ENCODE measurements at places on chromosomes 13 and 19.

DNA sequence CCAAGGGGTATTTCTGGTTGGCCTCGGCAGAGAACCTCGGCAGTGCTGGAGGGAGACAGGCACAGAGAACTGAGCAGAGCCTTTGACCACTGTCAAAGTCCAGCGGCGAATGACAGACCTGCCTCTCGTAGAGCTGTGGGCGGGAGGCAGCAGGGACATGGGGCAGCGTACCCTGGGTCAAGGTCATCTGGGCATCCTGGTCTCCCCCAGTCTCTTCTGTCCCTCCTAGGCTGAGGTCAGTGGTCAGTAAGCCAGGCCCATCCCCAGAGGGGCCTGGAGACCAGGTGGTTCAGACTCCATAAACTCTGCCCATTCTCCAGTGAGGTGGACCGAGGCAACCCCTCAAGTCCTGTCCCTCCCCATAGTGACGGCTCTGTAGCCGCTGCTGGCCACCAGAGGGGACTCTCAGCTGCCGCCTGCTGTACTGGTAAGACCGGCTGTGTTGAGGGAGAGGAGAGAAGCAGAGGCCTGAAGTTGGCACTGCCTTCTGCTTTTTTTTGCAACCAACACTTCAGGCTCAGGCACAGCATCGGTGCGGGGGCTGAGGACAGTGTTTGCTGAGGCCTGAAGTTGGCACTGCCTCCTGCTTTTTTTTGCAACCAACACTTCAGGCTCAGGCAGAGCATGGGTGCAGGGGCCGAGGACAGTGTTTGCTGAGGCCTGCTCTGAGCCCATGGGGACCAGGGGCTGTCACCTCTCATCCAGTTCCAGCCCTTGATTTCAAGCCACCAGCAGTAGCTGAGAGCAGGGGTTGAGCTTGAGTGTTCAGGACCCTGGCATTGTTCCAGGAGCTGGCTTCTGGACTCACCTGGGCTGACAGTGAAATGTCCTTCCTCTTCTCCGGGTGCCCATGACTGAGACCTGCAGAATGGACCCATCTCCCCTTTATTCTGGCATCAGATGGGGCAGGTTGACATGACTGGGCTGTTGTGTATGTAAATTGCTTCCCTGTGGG lies at the start of gene PGLYRP2:
Gene PGLYRP2, minus strand, starts transcription at position 111 of the 955 bp plus-strand sequence. CDS start 130 bp downstream, outside the sequence.
- DNase-seq, result no peak

GRCh38 chr13:93023929-93024328 lies 202.7 kb upstream of the GPC6 start:
- DNase-seq, result no peak

DNA sequence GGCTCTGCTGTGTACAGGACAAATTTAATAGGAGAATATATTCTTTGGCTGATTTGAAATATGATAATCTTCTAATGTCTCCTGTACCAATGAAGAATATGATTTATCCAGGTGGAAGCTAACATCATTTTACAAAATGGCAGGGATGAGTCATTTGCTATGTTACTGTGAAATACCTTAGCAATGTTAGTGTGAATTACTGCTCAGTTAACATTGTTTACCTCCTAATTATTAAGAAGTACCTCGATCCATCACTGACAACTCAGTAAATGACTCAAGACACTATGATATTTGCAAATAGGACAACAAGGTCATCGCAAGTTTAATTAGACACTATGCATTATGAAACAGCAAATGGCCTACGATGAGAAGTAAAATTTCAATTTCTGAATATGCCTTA lies 309.1 kb upstream of the EDNRB start:
- DNase-seq, result no peak

DNA sequence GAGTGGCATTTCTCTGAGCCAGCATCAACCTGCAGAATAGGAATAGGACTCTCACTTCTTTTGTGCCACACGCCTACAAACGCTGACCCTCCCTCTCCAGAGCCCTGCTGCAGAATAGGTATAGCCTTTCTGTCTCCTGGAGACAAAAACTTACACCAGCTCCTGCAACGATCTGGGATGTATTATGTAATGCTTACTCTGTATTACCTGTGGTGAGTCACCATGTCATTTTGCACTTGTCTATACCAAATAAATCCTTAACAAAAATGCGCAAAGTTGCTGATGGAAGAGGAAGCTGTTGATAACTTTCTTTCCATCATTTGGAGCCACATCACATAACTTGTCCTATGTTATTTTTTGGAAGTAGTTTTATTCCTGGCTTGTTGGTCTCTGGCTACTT lies 155.8 kb upstream of the FNDC3A start:
- DNase-seq, result no peak

- DNase-seq, result no peak
Observed at GRCh38 chr13:50809133-50810090, 34.1 kb downstream of the DLEU7 start.

DNA sequence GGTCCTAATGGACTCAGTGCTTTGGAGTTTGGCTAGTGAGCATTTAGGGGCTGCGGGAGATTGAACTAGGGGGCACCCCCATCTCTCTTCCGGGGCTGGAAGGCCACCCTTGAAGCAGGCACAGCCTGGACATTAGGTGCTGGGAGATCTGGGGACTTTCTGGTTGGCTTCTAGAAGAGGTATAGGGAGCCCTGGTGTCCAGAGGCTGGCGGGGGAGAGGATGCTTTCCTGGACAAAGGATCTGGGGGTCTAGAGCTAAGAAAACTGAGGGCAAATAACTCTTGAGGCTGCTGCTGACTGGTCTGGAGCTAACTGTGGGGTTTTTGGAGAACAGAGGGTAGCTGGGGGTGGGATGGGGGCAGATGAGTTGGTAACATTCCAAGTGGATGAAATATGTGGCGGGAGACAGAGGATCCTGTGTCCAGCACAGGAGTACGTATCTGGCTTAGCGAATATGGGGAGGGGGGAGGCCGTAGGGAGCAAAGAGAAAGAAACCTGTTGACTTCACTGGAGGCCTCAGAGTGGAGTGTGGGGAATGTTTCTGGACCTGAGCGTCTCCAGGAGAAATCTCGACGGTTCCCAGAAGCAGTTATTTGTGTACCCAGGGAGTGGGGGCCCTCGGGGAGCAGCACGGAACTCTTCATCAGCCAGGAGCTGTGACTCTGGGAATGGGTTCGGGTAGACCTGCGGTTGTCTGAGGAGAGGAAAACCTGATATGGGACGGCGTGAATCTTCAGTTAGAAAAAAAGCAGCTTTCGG lies 1.4 kb downstream of the HNRNPUL1 start:
- DNase-seq, result no peak

- DNase-seq, result no peak
Observed at GRCh38 chr13:84994582-84994981, 804.6 kb downstream of the SLITRK6 start.

- DNase-seq, result no peak
Observed at GRCh38 chr13:49053215-49053614, 77.5 kb downstream of the FNDC3A start.

DNA sequence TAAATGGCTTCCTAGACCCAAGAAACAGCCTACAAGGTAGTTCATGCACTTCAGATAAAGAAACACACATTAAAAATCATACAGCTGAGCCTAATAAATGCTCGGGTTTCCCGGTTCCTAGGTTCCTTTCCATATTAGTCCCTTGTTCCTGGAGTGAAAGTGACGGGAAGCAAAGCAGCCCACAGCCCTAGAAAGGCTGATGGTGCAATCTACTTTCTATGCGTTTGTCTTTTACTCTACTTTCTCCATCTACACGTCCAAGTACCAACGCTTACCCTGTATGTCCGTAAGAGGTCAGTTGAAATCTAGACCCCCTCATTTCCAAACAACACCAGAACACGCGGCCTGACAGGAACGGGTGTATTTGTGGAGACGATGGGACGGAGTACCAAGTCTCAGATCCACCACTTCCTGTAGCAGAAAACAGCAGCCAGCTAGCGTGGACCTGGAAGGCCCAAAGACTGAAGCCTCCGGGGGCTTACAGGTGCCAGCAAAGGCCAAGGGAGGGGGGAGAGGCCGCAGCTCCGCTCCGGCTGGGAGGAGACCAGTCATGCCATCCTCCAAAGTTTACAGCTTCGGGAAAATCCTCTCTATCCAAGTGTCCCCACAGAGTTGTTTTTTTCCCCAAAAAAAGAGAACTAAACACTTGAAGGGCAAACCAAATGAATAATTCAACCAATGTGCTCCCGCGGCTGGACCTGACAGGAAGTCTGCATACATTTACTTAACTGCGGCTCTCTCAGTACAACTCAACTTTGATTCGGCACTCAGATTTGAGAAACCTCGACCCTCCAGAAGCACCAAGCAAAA lies 34.1 kb downstream of the STK24 start:
- no peak for DNase-seq

- no peak for DNase-seq
Observed at GRCh38 chr13:49240017-49240416, 7.7 kb upstream of the CDADC1 start.

GRCh38 chr13:114161644-114162532 lies 17.2 kb upstream of the CFAP97D2 start:
- DNase-seq, result no peak

DNA sequence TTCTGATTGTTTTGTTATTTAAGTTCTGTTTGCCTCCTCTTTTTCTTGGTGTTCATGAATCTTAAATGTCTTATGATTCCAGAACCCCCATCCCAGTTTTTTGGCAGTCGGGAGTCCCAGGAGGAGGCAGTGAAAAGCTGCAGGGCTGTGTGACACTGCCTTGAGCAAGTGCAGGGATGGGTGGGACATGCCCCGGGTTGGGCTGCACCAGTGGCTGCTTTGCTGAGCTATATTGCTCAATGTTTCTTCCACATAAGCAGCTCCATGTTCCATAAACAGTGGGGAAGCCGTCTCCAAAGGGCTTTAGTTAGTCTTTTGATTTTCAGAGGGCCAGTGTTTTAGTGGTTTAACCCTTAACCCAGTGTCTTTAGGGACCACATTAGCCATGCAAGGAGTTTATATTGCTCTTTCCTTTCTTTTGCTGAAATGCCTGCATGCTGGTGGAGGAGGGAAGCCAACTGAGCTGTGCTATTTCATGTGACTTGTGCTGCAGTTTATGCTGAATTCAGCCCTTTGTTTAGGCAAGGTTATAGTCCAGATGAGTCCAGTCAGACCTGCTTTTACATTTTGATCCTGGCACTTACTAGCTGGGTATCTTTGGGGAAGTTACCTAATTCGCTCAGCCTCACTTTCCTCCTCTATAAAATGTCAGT lies 13.1 kb downstream of the ATP8A2 start:
- no peak for DNase-seq

GRCh38 chr13:51907040-51907732 lies 45.4 kb downstream of the CCDC70 start:
- no peak for DNase-seq

- no peak for DNase-seq
Observed at GRCh38 chr13:41649659-41650058, 192.3 kb downstream of the RGCC start.

GRCh38 chr13:48094404-48094780 lies 512 bp downstream of the MED4 start:
- DNase-seq, result no peak

GRCh38 chr13:24668955-24669582 lies 11.1 kb upstream of the ATP12A start:
- no peak for DNase-seq

DNA sequence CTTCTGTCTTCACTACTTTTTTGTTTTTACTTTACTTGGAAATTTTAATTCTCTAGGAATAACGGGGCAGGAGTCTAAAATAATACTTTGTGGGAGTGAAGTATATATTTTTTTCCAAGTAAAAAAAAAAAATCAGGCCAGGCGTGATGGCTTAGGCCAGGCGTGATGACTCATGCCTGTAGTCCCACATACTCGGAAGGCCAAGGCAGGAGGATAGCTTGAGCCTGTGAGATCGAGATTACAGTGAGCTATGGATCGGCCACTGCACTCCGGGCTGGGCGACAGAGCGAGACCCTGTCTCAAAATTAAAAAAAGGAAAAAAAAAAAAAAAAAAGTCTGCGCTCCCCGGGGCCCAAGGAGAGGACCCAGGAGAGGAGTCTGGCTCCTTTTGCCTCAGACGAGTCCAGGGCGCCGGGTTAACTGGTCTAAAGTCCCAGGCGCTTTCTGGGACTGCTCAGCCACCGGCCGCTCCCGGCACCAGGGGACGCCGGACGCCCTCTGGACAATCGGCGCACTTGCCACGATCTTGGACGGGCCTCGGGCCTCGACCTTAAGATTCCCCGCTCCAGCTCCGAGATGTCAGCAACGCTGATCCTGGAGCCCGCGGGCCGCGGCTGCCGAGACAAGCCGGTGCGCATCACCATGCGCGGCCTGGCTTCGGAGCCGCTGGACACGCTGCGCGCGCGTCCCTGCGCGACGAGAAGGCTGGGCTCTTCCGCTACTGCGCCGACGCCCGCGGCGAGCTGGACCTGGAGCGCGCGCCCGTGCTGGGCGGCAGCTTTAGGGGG lies 2.7 kb upstream of the ZFP82 start:
- no peak for DNase-seq

GRCh38 chr13:113763254-113763653 lies 4.2 kb downstream of the TMEM255B start:
- DNase-seq, result no peak

DNA sequence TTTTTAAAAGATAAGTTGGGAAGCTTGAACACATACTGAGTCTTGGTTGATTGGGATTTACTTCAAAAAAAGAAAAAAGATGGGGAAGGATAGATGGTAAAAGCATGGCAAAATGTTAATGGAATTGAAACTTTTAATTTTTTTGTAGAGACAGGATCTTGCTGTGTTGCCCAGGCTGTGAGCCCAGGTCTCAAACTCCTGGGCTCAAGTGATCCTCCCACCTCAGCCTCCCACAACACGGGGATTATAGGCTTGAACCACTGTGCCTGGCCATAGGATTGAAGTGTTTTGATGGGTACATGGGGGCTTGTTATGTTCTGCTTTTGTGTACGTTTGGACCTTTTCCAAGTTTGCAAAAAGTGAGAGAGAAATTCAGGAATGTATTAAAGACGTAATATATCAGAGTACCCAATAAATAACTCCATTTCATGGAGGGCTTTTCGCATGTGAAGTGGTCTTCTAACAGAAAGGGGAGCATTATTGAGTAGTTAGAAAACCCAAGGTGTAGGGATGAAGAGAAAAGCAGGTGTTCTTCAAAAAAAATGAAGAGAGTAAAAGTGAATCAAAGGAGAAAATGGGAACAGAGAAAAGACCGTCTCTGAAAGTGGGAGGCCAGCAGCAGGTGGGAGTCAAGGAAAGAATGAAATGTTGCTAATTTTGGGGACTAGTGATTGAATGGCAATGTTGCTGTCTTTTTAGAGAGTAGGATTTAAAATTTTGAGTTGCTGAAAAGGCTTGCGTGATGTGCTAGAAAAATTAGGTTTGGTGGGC lies 55.2 kb downstream of the GARRE1 start:
- no peak for DNase-seq

GRCh38 chr13:78521091-78521490 lies 82.3 kb downstream of the POU4F1 start:
- DNase-seq, result no peak

DNA sequence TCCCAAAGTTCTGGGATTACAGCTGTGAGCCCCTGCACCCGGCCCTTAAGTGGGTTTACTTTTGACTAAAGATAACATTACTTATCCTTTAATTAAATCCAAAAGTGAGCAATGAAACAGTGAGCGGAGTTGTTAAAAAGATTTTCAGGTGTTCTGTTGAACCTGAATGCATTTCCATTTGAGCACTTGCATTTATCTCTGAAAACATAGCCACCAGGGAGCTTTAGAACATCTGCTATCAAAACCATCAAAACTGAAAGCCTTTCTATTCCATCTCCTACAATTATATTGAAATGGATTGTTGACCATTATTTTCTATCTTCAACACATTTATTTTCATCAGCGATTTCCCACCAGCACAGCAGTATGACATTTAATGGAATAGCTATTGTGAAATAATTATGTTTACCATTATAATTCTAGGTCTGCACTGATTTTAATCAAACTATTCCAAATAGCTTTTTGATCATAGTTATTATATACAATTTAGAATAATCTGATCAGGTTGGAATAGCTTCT lies 269.0 kb downstream of the FGF14 start:
- DNase-seq, result no peak

GRCh38 chr19:45311621-45312020 lies 11.1 kb downstream of the CKM start:
- no peak for DNase-seq

Data from stimulated activated CD8-positive, alpha-beta memory T cell treated with anti-CD3 and anti-CD28 coated beads, Interleukin-7, amount 100 ng/mL, for 24 hours (primary cell).